ENCODE measurements at places on chromosomes 12 and 14. TPM values are rescaled to one million over a fixed set of nuclear protein-coding genes. Genes with fewer than 3 reads are reported as not detected.

- H3K4me1 ChIP-seq: peaks cover 34% of the 10 kb centered on the region
- no peak for DNase-seq
- peak overlapping the region; percentile 88 for H3K4me3 ChIP-seq
- peaks cover 3% of the 10 kb centered on the region for H3K36me3 ChIP-seq
- H3K27me3 ChIP-seq: no peaks in the 10 kb centered on the region
Observed at GRCh38 chr12:109879351-109880042, 844 bp downstream of the GLTP start.

Gene TFCP2
- total RNA-seq: 8.8 TPM

GRCh38 chr12:118984161-118984943, 3.0 kb downstream of the SRRM4 start:
- H3K36me3 ChIP-seq: no peaks in the 10 kb centered on the region
- no peak for DNase-seq
- H3K27ac ChIP-seq: no peak overlapping the region
- no peak overlapping the region for H3K4me3 ChIP-seq
- no peaks in the 10 kb centered on the region for H3K4me1 ChIP-seq
- H3K27me3 ChIP-seq: no peaks in the 10 kb centered on the region

DNA sequence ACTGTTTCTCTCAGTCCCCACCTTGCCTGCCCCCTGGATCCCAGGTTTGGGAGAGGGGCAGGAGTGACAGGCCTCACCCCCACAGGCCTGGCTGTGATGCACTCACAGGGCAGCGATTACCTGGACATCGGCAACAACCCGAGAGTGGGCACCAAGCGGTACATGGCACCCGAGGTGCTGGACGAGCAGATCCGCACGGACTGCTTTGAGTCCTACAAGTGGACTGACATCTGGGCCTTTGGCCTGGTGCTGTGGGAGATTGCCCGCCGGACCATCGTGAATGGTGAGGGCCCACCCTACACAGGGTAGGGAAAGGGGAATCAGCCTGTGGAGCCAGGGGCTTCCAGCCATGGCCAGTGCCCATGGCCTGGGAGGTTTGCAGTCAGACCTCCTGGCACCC, 8.6 kb downstream of the ACVRL1 start:
- no peak overlapping the region for H3K27ac ChIP-seq
- no peak overlapping the region for H3K4me3 ChIP-seq
- no peak for DNase-seq
- no peaks in the 10 kb centered on the region for H3K27me3 ChIP-seq

DNA sequence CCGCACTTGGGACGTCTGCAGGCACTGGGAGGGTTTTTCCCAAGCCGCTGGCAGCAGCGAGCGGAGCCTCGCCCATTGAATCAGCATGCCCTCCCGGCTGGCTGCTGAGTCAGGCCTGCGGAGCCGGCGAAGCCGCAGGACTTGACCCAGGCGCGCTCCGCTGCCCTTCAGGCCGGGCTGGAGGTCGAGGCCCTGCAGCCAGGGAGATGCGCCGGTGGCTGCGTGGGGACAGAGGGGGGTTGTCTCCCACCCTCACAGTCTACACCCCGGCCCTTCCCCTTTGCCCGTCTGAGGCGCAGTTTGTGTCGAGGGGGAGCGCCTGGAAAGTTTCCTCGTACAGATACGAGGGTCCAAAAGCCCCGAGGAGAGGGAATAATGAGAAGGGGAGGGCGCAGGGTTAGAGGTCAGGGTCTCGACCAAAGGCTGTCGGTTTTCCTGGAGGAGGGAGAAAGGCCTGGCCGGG, 759 bp upstream of the KLC1 start:
- peak; percentile 76 for DNase-seq
- H3K4me3 ChIP-seq: peak overlapping the region; percentile 98
- H3K27ac ChIP-seq: peak overlapping the region; percentile 92
- peaks cover 43% of the 10 kb centered on the region for H3K4me1 ChIP-seq
- peaks cover 39% of the 10 kb centered on the region for H3K36me3 ChIP-seq

Gene TTC7B
- total RNA-seq: 38.3 TPM

DNA sequence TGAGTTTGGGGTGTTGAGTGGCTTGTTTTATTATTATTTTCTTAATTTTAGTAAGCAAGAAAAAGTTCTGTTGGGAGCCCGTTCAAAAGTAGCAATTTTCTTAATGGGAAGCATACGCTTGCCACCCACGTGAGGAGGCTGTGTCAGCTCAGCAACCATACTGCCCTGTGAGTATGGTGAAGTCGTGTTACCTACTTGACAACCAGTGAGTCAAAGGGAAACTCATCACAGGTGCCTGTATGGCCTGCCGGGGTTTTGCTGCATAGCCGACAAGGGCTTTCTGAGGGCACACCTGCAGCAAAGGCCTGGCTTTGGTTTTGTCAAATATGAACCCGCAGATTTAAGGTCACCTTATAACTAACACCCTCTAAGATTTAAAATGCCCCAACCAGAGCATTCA, 31.1 kb downstream of the PITPNM2 start:
- H3K4me3 ChIP-seq: no peak overlapping the region
- H3K36me3 ChIP-seq: no peaks in the 10 kb centered on the region
- H3K27me3 ChIP-seq: no peaks in the 10 kb centered on the region

- H3K4me3 ChIP-seq: no peak overlapping the region
- H3K4me1 ChIP-seq: 0 out of 2 replicates have a peak, but pooled peaks cover 5% of the 10 kb centered on the region
- no peaks in the 10 kb centered on the region for H3K27me3 ChIP-seq
- H3K27ac ChIP-seq: no peak overlapping the region
- no peak for DNase-seq
- peaks cover 98% of the 10 kb centered on the region for H3K36me3 ChIP-seq
Observed at GRCh38 chr14:61736751-61737150, 25.5 kb upstream of the SNAPC1 start.
